Psoas muscle (tissue), 8 donors: ENCODE measurements at places on chromosomes 1 and 21. TPM values are rescaled to one million over a fixed set of nuclear protein-coding genes. Genes with fewer than 3 reads are reported as not detected.

The TCHH gene
- 0.04 TPM for total RNA-seq

The VAV3 gene
- 1.4 TPM for total RNA-seq

The ADPRS gene
- 20.5 TPM for total RNA-seq

The PDZK1 gene
- 0.52 TPM for total RNA-seq

The LDLRAD1 gene
- not detected for total RNA-seq

The TRIM67 gene
- not detected for total RNA-seq

The BEND5 gene
- total RNA-seq: 3.5 TPM

The AGO3 gene
- 17.6 TPM for total RNA-seq

The RNF186 gene
- total RNA-seq: not detected

The DCST2 gene
- not detected for total RNA-seq

DNA sequence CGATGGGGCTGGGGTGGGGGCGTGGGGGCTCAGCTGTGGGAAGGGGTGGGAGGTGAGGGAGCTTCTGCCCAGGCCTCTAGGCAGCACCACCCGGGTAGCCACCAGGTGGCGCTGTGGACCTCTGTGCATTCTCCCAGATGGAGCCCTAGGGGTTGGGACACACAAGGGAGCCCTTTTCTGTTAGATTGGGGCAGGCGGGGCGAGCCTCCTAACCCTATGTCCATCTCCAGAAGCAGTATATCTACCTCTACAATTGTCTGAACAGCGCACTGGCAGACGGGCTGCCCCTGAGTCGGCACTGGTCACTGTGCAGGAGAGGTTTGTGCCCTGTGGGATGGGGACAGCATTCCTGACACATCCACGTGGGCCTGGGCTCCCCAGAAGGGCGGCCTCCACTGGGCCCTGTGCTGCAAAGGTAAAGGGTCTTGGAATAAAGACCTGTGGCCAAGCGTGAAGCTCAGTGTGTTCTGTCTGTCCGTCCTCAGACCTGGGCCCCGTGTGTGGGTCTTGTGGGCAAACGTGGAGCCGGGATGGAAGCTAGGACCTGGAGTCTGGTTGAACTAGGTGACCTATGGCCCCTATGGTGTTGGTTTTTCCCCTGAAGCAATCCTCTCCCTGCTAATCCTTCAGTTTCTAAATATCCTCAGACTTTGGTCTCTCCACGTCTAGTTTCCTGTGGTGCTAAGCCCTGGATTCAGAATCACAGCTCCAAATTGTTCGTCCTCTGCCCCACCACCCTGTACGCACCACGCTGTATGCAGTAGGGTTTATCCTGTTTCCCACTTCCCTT lies 4.4 kb upstream of the LGR6 start:
- DNase-seq: peak; percentile 79

GRCh38 chr1:111448482-111448917 lies 556 bp downstream of the WDR77 start:
- no peak for DNase-seq

- no peak for DNase-seq
Observed at GRCh38 chr1:195472291-195472690, 1135.9 kb downstream of the KCNT2 start.

- no peak for DNase-seq
Observed at GRCh38 chr1:209427277-209427676, 156.2 kb upstream of the CAMK1G start.

DNA sequence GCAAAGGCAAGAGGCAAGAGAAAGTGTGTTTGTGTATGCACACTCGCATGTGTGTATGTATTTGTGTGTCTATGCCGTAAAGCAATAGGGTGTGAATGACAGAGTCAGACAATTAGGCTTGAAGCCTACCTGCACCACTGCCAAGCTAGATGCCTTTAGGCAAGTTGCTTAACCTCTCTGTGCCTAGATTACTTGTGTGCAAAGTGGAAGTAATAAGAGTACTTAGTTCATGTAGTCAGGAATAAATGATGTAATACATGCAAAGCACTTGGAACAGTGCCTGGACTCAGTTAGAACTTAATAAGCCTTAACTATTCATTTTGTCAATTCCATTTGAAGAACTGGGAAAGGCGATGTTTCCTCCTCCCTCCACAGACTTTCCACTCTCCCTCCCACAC lies 31.7 kb downstream of the LAMB3 start:
- no peak for DNase-seq

- no peak for DNase-seq
Observed at GRCh38 chr1:172269084-172269483, 151.4 kb upstream of the C1orf105 start.

GRCh38 chr21:45408271-45408791 lies 3.4 kb downstream of the COL18A1 start:
- peak; percentile 38 for DNase-seq

- DNase-seq: no peak
Observed at GRCh38 chr1:68442822-68443556, 6.8 kb downstream of the RPE65 start.

GRCh38 chr1:62435231-62436038 lies 1.4 kb upstream of the USP1 start:
- no peak for DNase-seq

DNA sequence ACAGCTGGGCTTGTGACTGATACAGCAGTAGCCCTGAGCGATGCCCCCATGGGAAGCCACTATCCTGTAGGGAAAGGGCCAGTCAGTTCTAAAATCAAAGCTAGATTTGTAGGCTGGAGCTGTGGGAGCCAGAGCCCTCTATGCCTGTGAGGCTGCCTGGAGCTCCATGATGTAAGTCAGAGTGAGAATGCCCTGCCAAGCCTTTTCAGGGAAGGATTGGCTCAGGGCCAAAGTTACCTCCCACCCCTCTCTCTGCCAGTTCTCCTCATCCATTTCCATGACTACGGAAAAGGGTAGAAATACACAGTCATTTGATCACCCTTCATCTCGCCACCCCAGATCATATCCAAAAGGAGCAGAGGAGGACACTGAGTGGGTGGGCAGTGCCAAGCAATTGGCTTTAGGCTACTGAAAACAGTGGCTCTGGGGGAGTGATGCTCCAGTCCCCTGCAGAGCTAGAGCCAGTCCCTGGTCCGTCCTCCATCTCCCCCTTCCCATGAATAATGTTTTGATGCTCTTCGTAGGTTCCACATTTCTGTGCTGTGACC lies 59.5 kb upstream of the KCNA3 start:
- no peak for DNase-seq

DNA sequence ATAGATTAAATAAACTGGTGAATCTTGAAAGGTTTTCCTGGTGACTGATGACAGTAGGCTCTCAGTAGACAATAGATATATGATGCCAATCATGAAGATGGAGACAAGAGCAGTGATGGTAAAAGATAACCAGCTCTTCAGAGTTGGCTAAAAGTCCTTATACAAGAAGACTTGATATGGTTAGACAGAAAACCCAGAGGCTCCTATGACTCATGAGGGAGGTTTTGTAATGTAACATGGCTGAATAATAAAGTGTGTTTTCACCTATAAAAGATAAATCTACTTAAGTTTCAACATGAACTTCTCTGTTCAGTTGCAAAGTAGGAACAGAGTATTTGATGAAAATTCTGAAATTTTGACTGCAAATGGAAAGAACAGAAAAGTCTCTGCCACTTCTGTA lies 12.7 kb upstream of the CRNN start:
- DNase-seq: no peak

GRCh38 chr21:35506352-35506751 lies 457.2 kb upstream of the RUNX1 start:
- no peak for DNase-seq

DNA sequence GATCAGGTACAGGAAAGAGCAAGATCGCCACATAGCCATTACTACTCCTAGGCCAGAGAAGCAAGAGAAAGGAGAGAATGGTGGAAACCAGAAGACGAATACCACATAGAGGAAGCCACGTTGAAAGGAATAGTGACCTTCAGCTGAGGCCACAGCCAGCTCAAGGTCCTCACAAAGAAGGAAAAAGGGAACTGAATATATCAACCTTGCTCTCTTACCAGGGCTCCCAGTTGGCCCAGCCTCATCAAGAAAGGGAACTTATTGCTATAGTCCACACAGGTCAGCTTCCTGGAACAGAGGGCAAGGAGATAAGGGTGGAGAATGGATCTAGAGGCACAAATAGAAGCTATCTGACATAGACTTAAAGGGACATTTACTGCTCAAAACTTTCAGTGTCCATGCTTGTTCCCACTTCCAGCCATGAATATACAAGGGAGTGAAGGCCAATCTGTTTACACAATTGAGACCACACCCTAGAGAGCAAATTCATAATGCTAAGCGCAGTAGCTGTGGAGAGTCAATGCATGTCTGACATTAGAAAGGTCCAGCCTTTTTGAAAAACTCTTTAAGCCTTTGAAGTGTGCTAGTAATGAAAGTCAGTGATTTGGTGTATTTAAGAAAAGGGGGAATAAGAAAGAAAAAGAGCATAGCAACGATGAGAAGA lies 120.7 kb upstream of the ZC3H11B start:
- DNase-seq: no peak
